Fibroblast of skin of scalp (primary cell): ENCODE measurements at places on chromosomes 13 and 19.

DNA sequence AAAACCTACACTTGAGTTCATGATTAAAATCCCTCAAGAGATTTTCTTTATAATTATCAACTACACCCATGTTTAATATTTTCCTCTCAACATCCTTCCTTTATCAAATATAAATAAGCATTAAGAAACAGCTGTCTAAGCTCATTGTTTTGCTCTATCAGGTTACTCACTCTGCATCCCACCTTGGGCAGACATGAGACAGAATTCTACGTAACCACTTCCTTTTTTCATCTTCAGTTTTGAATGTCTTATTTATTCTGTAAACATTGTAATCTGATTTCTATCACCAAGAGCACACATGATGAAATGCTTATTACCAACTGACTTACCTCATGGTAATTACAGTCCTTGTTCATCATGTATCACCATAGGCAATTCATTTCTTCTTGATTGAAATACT, 1256.6 kb upstream of the ATXN8OS start:
- DNase-seq = no peak

DNA sequence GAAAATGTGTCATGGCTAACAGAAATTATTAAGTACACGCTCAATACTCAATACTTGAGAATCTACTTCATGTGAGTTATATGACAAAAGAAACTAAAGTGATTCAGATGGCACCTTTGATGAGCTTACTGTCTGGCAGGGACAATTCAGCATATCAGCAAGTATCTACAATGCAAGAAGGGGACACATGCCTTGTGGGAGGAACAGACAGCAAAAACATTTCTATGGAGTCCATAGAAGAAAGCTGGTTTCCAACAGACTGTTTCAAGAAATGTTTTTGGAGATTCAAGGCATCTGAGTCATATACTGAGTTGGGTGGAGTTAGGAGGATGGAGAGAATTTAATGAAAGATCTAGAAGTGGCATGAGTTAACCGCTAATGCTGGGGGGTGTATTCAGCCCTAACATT, 54.7 kb downstream of the MBNL2 start:
- peak; percentile 66 for DNase-seq

DNA sequence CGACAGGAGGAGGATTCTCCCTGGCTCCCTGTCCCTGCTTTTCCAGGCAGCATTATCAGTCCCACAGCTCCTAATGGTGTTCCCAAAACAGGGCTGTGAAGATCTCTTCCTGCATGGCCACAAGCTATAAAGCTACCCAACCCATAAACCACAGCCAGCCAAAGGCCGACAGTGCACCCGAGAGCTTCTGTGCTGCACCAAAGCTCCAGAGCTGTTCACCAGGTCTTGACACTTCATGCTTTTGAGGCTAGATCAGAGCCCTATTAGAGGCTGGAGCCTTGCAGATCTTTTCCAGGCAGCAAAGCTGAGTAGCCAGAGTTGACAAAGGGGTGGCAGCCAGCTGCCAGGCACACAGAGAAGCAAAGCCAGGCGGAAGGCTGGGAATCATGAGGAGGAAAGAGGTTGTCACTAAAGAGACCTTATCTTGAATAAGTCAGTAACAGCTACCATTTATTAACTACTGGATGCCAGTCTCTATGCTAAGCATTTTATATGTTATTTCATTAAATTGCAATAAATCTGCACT, 180.4 kb downstream of the KATNAL1 start:
- no peak for DNase-seq

GRCh38 chr19:10812196-10812595, 23.8 kb downstream of the TMED1 start:
- DNase-seq = no peak

DNA sequence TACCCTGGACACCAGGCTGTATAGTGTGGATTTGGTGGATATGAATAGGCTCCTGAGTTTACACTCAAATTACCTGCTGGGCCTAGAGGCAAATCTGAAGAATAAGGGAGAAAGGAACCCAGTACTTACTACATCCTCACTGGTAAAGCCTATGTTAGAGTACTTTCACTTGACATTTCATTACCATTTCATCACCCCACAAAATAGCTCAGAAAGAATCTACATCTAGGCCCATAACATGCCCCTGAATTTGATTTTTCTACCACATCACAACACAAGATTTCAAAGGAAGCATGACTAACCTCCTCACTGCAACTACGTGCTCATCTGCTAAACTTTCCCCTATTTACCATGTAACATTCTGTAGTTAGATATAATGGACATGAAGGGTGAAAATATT, 43.3 kb downstream of the VWA8 start:
- peak; percentile 83 for DNase-seq

- DNase-seq = peak; percentile 21
Observed at GRCh38 chr13:32850316-32851052, 165.7 kb upstream of the KL start.

- peak; percentile 86 for DNase-seq
Observed at GRCh38 chr19:37933937-37934358, 26.9 kb downstream of the SIPA1L3 start.

GRCh38 chr19:51359294-51359693, 6.9 kb downstream of the ETFB start:
- DNase-seq = peak; percentile 67

DNA sequence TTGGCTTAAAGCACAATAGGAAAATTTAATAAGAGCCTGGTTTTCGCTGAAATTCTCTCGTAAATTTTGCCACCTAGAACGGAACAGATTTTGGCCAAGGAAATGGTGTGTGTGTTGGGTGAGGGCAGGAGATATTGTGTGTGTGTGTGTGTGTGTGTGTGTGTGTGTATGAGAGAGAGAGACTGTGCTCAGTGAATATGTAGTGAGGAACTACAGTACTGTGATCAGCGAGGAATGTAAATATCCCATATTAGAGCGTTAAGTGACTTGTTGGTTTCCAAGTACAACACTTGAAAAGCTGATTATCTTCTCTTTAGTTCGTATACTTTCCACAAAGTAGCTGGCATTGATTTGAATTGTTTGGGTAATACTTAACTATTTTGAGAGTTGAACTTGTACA, 738.9 kb downstream of the PCDH9 start:
- no peak for DNase-seq

- no peak for DNase-seq
Observed at GRCh38 chr19:16623576-16623975, 4.4 kb downstream of the MED26 start.

GRCh38 chr13:80361883-80362327, 21.0 kb upstream of the SPRY2 start:
- DNase-seq = no peak

DNA sequence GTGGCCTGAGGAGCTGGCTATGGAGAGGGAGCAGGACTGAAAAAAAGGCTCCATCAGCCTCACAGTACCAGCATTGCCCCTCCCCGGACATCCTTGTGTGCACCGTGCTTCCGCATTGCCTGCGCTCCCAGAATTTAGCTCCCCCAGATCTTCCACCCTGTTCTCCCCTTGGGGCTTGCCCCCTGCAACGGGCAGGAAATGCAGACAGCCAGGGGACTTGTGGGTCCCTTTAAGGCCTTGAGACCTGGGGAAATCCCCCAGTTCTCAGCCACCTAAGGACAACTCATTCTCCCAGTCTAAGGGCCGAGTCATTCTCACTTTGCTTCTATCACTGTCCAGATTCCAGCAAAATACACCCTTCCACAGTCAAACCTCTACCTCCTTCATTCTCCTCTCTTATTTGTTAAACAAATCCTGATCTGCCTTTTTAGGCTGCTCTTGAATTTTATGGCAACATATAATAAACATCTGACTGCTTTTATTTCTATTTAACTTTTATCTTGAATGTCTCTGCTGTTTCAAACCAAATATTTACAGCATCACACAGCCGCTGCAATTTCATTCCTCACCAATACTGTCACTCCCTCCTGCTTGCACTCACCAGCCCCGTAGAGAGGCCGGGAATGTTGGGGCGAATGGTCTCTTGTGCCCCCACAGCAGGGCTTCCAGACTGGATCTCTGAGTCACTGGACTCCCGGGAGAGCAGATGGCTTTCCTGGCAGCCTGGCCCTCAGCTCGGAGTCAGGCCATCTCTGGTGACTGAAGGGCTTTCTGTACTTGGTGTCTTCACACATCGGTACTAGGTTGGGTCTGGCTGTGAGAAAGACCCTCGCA, 221.9 kb downstream of the TSHZ3 start:
- DNase-seq = peak; percentile 99

GRCh38 chr19:38015761-38016160, 108.8 kb downstream of the SIPA1L3 start:
- DNase-seq = no peak

DNA sequence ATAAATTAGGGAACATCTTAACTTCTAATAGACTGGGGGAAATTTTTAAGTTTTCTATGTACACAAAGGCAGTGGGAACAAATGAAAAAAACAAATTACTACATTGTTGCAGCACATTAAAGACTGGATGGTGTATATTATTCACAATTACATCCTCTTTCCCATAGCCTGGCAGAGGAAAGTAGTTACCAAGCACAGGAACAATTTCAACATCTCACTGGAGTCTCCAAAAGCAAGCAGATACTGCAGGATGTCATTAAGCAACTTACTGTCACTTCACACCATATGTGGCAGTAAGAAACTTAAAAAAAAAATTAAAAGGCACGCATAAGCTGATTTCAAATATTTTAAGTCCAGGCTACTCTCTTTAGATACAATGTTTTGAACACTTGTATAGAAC, 6.4 kb upstream of the EFNB2 start:
- no peak for DNase-seq
